Activated CD4-positive, alpha-beta T cell treated with anti-CD3 and anti-CD28 coated beads, Interleukin-2, amount 50 U/mL, for 24 hours (primary cell): ENCODE measurements at places on chromosomes 6 and 20.
A peak's percentile ranks its signal among the peaks of the same experiment; 100 is the strongest.

- no peak for DNase-seq
Observed at GRCh38 chr6:139367810-139368351, 6.6 kb downstream of the CITED2 start.

DNA sequence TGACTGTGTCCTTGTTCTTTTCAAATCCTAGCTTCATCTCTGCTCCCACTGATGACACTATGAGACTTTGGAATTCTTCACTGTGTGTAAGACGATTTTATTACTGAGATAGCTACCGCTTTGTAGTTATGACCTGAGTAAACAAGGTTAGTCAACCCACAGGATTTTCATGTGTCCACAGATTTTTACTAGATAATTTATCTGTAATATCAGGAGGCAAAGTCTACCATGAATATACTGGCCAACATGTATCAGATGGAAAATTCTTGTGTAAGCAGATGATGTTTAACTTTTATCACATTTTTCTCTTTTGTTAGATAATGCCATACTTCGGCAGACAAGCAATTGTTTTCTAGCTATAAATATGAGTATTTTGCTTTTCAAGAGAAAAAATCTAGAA, 119.8 kb downstream of the SGK1 start:
- DNase-seq, result no peak

GRCh38 chr20:50598074-50598473, 87.9 kb downstream of the PTPN1 start:
- DNase-seq, result no peak

DNA sequence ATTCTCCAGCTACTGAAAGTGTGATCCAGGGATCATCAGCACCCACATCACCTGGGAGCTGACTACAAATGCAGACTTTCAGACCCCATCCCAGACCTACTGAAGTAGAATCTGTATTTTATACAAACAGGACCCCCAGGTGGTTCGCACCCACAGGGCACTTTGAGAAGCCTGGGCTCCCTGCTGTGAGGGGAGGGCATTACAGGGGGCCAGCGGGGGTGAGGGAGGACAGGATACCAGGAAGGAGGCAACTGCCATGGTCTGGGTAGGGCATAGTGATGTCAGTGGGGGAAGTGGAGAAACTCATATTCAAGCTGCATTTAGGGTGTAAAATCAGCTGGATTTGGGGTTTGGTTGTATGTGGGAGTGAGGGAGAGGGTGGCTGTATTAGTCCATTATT, 2.0 kb upstream of the ADA start:
- no peak for DNase-seq

GRCh38 chr6:55445648-55446204, 118.5 kb downstream of the GFRAL start:
- DNase-seq, result no peak

DNA sequence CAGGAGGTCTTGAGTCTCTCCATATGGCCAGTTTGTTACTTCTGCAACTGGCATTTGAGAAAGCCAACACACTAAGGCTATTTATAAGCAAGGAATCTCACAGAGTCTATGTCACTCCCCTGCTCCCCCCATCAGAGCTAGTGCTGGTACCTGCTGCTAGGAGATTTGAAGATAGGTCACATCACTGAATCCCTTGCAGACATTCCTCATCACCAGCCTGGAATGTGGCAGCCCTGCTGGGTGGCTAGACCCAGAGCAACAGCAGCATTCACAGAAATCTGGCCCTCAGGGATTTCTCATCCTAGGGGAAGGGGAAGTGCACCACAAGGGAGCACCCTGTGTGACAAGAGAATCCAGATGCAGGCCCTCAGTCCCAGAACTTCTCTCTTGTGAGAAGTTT, 672.1 kb downstream of the HACE1 start:
- DNase-seq, result no peak

GRCh38 chr6:34022250-34022872, 123.5 kb downstream of the GRM4 start:
- DNase-seq, result no peak

DNA sequence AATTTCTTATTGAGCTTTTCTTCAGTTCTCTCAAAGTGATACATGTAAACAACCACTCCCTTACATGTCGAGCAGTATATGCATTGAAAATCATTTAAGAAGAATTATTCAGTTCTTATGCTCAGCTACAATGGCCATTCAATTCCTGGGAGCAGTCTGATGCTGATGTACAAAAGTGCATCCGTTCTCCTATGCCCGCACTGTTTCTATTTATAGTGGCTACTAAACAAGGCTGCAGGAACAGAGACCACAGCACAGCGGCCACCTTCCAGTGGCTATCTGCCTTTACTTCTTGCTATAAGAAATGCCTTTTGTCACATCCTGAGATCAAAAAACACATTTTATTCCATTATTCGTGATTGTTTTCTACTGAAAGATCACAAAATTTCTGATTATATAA, 82.2 kb downstream of the FHL5 start:
- no peak for DNase-seq

- no peak for DNase-seq
Observed at GRCh38 chr6:157808405-157808950, 14.6 kb upstream of the SNX9 start.

- DNase-seq, result no peak
Observed at GRCh38 chr6:7087066-7087465, 20.7 kb upstream of the RREB1 start.

DNA sequence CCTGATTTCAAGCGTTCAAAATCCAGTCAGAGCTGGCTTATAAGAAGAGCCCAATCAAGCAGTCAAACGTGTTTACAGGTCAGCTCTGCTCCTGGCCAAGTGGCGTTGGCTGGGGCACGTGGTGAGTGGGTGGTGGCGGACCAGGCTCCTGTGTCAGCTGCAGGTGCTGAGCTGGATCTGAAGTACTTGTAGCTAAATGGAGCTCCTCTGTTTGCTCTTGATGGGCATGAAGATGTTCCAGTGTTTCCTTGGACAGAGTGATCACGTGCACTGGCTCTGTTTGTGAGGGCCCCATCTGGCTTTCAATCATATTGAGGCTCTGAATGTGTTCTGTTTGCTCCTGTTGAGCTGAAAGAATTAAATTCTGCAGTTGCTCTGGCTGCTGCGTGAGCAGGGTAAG, 10.2 kb upstream of the MICAL1 start:
- DNase-seq, result no peak

DNA sequence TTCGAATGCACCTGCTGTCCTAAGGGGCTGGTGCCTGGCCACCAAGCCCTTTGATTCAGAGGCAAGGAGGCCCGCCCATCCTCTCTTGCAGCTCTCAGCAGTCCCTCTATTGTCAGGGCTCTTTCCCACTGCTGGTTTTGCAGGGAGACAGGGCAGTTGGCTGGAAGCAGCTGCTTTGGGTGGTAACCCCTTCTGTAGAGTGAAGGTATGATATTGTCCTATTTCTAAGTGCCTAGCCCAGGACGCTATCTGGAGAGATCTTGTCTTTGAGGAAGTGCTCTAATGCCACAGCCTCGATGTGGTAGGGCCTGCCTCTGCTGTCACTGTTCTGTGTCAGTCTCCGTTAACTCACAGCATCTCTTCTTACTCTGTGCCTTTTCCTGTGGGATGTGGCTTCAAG, 5.6 kb downstream of the PLCG1 start:
- no peak for DNase-seq

GRCh38 chr6:138477913-138478539, 21.3 kb downstream of the NHSL1 start:
- DNase-seq, result no peak

GRCh38 chr6:28258877-28259777, at the start of gene NKAPL:
Gene NKAPL, plus strand, starts transcription at chr6:28259297. Its CDS starts 75 bp downstream, at chr6:28259372.
- peak; percentile 54 for DNase-seq

DNA sequence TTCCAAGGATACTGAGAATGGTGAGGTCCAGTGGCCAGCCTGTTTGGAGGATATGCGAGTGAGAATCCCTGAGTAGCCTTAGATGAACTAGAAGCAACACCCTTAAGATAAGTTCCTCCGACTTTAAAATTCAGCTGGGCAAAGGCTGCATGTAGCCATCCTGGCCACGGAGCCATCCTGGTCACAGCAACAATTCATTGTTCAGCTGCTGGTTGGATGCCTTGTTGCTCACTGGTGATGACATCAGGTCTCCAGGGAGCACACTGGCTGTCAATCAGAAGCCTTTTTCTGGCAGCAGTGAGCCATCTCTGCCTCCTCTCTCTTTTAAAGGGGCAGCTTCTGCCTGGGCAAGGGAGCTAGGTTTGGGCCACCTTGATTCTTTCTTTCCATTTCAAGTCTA, 22.4 kb upstream of the RIMS4 start:
- no peak for DNase-seq

DNA sequence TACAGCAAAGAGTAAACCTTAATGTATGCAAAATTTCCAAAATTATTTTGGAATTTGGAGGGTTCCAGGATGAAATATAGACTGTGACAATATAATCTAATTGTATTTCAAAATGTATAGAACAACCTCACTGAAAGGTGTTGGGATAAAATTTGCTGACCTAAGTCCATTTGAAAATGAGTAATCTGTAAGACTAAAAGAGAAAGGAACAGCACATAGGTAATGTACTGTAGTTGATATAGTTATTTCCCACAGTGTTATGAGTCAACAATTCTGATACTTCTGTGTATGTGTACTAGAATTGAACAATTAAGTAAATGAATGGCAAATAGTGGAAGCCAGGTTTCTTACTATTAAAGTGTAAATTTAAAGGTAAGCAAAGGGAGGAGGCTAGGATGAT, 23.8 kb upstream of the ELOVL4 start:
- DNase-seq, result no peak

GRCh38 chr20:58851221-58851968, 693 bp upstream of the GNAS-AS1 start:
- no peak for DNase-seq

DNA sequence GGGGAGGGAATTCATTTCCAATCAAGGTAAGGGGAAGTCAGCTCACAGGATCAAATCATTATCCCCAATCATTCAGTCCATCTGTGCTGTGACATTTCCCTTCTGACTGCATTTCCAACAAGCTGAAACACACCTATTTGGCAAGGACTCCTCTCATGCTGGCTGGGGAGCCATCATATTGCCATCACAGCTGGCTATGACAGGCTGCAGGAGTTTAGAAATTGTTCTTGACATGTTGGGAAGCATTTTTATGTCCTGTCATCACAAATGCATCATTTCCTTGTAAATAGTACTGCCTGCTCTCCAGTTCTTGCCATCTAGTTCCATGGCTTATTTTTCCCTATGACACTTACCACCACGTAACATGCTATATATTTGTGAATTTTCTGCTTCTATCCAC, 113.9 kb upstream of the TMEM170B start:
- DNase-seq, result no peak

DNA sequence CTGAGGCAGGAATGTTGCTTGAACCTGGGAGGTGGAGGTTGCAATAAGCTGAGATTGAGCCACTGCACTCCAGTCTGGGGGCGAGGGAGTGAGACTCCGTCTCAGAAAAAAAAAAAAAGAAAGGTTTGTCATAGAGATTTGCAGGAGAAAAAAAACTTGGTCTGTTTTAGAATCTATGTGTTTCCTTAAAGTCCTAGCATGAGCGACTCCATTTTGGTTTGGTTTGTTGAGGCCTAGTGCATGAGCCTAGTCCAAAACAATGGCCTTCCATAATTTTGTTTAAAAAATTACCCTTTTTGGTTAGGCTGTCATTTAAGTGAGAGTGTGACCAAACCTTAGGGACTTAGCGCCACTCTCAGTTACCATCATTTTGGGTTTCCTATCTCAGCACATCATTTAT, 8.2 kb upstream of the GNMT start:
- DNase-seq, result no peak

DNA sequence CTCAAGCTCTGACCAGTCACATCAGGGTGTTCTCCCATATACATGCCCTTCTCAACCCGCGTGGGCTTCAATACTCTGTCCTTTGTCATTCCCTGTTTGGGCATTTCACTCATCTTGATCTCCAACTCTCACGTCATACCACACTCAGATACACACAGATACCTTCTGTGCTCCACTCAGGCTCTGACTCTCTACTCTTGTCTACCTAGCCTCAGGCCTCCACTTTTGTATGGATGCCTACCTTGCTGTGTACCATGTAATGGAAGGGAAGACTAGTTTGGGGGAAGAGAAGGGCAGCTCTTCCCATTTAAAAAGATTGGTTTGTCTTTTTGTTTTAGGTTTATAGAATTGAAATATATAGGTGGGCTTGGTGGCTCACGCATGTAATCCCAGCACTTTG, 48.6 kb downstream of the ASXL1 start:
- DNase-seq, result no peak

DNA sequence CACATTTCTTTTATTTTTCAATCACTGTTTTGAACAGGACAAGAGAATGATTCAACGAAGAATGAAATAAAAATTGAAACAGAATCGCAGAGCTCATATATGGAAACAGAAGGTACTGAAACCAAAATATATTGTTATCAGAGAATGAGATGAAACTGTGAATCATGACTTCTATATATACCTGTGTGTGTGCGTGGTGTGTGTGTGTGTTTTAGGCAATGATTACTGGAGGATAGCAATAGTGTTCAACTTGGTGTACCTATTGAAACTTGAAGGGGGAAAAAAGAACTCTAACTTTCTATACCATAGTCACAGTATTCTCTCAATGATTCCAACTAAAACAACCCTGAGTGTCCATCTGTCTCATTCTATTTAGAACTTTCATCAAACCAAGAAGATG, 586.6 kb downstream of the KIF16B start:
- DNase-seq, result no peak

DNA sequence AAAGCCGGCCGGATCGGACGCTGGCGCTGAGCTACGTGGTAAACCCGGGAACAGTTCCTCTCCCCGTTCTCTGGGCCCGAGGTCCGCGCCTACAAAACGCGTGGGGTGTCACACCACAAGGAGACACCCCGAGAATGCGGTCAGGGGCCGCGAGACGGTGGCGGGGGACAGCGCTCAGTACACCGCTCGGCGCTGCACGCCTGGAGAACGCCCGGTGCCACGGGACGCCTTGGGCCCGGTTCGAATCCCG, 670 bp downstream of the NCOA5 start:
- DNase-seq, result no peak

GRCh38 chr6:1068068-1068467, 243.8 kb upstream of the FOXQ1 start:
- no peak for DNase-seq

DNA sequence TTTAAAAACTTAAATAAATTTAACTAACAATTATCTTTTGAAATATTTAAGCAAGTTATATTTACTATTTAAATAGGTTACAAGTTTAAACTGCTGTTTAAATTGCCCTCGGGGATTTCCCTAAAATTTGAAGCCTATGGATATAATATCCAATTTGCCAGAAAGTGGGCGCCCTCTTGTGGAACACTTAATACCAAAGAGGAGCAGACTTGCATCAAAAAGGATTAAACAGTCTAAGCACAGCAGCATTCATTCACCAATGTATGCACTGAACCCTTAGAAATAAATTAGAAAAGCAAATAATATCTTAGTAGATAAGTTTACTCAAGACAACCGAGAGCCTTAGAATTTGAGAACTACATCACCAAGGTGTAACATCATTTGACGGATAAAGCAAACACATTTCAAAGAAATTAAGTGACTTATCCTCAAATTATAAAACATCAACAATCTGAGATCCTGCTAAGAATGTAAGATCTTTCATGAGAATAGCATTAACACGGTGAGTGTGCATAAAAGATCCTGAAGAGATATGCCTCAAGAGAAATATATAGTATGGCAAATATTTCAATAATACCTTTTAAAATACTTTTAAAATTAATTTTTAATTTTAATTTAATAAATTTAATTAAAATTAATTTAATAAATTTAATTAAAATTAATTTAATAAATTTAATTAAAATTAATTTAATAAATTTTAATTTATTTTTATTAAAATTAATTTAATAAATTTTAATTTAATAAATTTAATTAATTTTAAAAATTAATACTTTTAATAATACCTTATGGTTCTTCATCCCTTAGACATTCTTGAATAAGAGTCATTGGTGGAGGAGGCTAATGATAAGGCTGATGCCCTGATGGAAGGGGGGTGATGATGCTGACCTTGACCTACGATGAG, 11.5 kb upstream of the MEP1A start:
- DNase-seq, result peak; percentile 23

GRCh38 chr6:36387440-36388303, at the start of gene ETV7:
Gene ETV7, minus strand, starts transcription at chr6:36387669. Its CDS starts 128 bp downstream, at chr6:36387541.
- DNase-seq, result no peak
